Thymus (tissue), 14 donors: ENCODE measurements at places on chromosomes 12 and 14. TPM values are rescaled to one million over a fixed set of nuclear protein-coding genes. Genes with fewer than 3 reads are reported as not detected.

DNA sequence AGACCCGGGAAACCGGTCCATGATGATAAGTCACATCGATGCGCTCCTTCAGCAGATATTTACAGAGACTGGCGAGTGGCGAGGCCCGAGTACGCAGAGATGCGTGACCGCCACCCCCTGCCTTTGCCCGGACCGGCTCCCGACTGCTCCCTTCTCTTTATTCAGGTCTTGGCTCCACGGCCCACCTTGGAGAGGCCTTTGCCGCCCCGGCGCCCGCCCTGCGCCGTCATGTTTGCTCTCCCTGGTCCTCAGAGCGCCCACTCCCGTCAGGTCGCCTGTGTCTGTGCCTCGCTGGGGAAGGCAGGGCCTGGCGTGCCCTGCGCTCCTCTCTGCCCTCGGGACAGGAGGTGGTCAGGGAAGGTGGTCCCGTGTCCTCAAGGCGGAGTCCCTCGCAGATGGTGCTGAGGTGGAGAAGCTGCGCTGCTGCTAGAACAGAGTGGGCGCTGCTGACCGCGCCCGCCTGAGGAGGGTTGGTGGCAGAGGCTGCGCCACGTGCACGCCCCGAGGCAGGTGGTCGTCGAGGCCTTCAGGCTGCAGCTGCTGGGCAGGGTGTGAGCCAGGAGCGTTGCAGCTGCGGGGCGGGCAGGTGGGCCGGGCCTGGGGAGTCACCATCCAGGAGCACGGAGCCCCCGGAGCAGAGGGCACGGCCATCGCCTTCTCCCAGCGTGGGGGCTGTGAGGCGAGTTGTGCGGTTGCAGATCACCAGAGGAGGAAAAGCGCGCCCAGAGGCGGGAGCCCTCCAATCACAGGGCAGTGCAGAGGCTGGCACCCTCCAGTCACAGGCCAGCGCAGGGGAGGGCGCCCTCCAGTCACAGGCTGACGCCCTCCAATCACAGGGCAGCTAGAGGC lies 27.2 kb downstream of the DDX51 start:
- DNase-seq: no peak

- DNase-seq: no peak
These were observed 280.9 kb upstream of the FLRT2 start for GRCh38 chr14:85248881-85249635.

- DNase-seq: no peak
These were observed 93.8 kb downstream of the MED13L start for GRCh38 chr12:116183741-116184141.

The TIGAR gene
- polyA plus RNA-seq: 10.7 TPM

The DLK1 gene
- 6.9 TPM for polyA plus RNA-seq
